ENCODE measurements at places on chromosomes 6 and 20. TPM values are rescaled to one million over a fixed set of nuclear protein-coding genes. Genes with fewer than 3 reads are reported as not detected.

DNA sequence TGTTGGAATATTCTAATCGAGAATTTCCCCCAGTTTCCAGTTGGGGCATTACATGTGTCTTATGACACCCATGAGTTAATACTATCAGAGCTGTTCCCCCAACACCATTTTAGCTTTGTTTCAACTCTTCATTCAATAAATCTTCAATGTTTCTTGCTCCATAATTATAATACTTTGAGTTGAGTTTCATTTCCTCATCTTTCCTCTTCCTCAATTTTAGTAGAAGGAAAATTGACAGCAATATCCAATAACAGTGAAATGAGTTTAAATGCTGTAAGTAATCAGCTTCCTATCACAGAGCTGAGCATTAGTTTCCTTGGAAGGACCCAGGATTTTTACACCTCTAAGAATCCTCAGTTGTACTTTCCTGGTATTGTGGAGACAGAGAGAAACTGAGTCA is 1.0 kb upstream of the STMND1 start:
- DNase-seq = no peak
- peaks cover 10% of the 10 kb centered on the region for H3K4me1 ChIP-seq
- H3K36me3 ChIP-seq = no peaks in the 10 kb centered on the region
- H3K27ac ChIP-seq = no peak overlapping the region

DNA sequence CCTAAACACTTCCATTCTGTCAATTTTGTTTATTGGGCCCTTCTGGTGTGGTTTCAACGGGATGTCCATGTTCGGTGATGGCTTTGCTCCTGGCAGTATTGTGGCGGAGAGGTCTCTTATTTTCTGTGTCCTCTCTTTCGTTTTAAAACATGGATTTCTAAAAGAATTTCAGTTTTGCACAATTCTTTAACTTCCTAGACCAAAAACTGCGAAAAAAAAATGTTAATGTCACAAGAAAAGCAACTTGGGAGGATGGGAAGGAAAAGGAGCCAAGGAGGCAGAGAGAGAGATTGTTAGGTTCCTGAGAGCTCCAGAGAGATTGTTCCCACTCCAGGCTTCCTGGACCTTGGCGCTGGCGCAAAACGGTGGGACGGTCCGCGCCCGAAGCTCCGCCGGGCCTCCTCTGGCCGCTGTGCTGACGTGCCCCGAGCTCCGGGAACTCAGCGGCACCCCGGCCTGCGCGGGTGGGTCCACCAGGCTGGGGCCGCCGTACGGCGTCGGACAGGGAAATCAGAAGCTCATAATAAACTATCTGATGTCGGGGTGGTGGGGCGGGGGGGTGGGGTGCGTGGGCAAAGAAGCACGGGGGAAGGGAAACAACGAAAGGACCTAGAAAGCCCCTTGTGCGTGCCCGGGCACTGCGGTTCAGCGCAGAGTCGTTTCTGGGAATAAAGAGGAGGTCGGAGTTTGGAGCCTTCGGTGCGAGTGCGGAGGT is 951 bp upstream of the OLIG3 start:
- no peaks in the 10 kb centered on the region for H3K36me3 ChIP-seq
- no peak overlapping the region for H3K27ac ChIP-seq
- H3K27me3 ChIP-seq = peaks cover 91% of the 10 kb centered on the region
- H3K4me1 ChIP-seq = no peaks in the 10 kb centered on the region
- no peak for DNase-seq
- H3K4me3 ChIP-seq = no peak overlapping the region

DNA sequence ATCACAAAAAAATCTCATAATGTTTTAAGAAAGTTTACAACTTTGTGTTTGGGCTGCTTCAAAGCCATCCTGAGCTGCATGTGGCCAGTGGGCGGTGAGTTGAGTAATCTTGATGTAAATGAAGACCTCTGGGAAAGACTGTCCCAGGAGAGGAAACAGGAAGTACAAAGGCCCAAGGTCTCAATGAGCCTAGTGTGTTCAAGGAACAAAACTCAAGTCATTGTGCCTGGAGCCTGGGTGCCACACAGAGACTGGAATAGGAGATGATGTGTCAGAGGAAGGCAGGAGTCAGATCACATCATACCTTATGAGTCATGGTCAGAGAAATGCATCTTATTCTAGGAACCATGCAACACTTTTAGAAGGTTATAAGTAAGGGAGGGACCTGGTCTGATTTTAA is 51.5 kb downstream of the COL19A1 start:
- no peaks in the 10 kb centered on the region for H3K36me3 ChIP-seq
- peak overlapping the region; percentile 65 for H3K27ac ChIP-seq
- H3K4me1 ChIP-seq = peaks cover 8% of the 10 kb centered on the region
- DNase-seq = peak; percentile 41
- no peaks in the 10 kb centered on the region for H3K27me3 ChIP-seq

DNA sequence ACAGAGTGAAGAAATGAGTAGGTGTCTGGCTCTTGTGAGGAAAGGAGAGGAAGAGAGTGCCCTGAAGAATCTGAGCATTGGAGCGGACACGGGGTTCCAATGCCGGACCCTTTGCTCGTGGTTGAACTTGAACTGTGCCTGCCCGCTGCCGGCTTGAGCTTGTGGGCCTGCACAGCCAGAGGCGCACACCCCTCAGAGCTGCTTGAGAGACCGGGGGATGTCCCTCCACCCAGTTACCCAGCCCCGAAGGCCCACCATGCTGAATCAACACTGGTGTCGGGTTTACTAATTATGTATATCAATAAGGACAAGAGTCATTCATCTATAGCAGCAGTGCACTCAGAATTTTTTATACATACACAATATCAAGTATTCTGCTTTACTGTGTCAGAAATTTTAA is 218.3 kb upstream of the CST7 start:
- H3K4me1 ChIP-seq = no peaks in the 10 kb centered on the region
- no peak for DNase-seq
- H3K36me3 ChIP-seq = no peaks in the 10 kb centered on the region
- H3K4me3 ChIP-seq = no peak overlapping the region
- no peaks in the 10 kb centered on the region for H3K27me3 ChIP-seq

DNA sequence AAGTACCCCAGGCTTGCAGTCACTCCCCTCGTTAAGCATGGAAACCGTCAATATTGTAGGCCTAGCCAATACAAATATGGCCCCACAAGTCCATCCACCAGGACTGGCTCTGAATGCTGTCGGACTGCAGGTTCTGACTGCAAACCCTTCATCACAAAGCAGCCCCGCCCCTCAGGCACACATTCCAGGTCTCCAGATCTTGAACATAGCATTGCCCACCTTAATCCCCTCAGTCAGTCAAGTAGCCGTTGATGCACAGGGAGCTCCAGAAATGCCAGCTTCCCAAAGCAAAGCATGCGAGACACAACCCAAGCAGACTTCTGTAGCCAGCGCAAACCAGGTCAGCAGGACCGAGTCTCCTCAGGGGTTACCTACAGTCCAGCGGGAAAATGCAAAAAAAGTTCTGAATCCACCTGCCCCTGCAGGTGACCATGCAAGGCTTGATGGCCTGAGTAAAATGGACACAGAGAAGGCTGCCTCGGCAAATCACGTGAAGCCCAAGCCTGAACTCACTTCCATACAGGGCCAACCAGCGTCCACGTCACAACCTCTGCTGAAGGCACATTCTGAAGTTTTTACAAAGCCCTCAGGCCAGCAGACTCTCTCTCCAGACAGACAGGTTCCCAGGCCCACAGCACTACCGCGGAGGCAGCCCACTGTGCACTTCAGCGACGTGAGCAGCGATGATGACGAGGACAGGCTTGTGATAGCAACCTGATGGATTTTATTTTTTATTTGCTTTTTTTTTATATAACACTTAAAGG is 126.2 kb upstream of the EDN1 start:
- H3K27ac ChIP-seq = no peak overlapping the region
- no peak for DNase-seq
- peaks cover 10% of the 10 kb centered on the region for H3K36me3 ChIP-seq
- H3K4me3 ChIP-seq = no peak overlapping the region
- peaks cover 9% of the 10 kb centered on the region for H3K4me1 ChIP-seq
- H3K27me3 ChIP-seq = no peaks in the 10 kb centered on the region

DNA sequence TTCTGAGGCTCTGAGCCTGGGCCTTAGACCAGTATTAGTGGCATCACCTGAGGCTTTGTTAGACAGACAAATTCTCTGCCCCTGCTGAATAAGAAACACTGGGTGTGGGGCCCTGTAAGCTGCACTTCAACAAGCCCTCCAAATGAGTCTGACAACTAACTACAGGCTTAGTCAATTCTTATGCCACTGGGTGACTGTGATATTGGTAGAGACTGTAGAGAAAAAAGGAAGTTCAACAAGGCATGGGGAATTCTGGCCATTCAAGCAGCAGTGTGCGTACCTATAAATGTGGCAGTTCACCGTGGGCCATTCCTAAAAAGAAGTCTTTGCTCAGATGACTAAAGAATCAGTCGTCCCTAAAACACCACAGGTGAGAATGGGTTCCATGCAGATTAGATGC is 82.7 kb downstream of the MDN1 start:
- H3K27ac ChIP-seq = no peak overlapping the region
- H3K36me3 ChIP-seq = peaks cover 27% of the 10 kb centered on the region
- H3K4me3 ChIP-seq = no peak overlapping the region

- no peak overlapping the region for H3K27ac ChIP-seq
- no peaks in the 10 kb centered on the region for H3K27me3 ChIP-seq
- no peaks in the 10 kb centered on the region for H3K4me1 ChIP-seq
- no peak for DNase-seq
- no peaks in the 10 kb centered on the region for H3K36me3 ChIP-seq
Observed at GRCh38 chr20:52688345-52688744, 283.8 kb upstream of the TSHZ2 start.

DNA sequence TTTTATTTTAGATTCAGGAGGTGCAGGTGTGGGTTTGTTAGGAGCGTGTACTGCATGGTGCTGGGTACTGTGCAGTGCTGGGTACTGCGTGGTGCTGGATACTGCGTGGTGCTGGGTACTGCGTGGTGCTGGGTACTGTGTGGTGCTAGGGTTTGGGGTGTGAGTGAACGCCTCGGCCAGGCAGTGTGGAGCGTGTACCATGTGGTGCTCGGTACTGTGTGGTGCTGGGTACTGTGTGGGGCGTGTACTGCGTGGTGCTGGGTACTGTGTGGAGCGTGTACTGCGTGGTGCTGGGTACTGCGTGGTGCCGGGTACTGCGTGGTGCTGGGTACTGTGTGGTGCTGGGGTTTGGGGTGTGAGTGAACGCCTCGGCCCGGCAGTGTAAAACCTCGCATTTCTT is 62.9 kb downstream of the WDR27 start:
- H3K27me3 ChIP-seq = no peaks in the 10 kb centered on the region
- DNase-seq = no peak
- H3K4me1 ChIP-seq = no peaks in the 10 kb centered on the region
- H3K4me3 ChIP-seq = no peak overlapping the region
- no peak overlapping the region for H3K27ac ChIP-seq

GRCh38 chr6:93040375-93040774 is 379.0 kb downstream of the EPHA7 start:
- no peak overlapping the region for H3K4me3 ChIP-seq
- no peaks in the 10 kb centered on the region for H3K27me3 ChIP-seq
- peaks cover 6% of the 10 kb centered on the region for H3K4me1 ChIP-seq

DNA sequence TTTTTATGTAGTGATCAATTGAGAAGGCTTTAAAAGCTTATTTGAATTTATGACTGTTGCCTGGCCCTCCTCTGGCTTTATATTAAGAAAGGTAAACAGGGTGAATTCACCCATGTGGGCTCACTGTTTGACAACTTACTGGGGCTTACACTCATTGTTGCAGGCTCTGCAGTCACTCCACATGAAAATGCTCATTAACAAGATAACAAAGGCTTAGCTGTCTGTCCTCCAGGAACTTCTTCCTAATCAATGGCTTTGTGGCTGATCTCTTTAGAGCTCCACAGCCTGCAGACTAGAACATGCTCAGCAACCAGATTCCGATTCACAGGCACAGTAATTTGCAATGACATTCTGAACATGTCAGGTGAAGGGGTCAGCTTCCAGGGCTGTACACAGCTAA is 323.2 kb upstream of the MAN1A1 start:
- no peak overlapping the region for H3K27ac ChIP-seq

- H3K4me3 ChIP-seq = no peak overlapping the region
- no peaks in the 10 kb centered on the region for H3K36me3 ChIP-seq
- peak; percentile 61 for DNase-seq
- peak overlapping the region; percentile 21 for H3K27ac ChIP-seq
- H3K4me1 ChIP-seq = peaks cover 33% of the 10 kb centered on the region
Observed at GRCh38 chr20:48019496-48019895, 234.2 kb upstream of the SULF2 start.

- DNase-seq = no peak
- no peaks in the 10 kb centered on the region for H3K4me1 ChIP-seq
- H3K36me3 ChIP-seq = no peaks in the 10 kb centered on the region
- no peaks in the 10 kb centered on the region for H3K27me3 ChIP-seq
- H3K4me3 ChIP-seq = no peak overlapping the region
- H3K27ac ChIP-seq = no peak overlapping the region
Observed at GRCh38 chr6:1170794-1171193, 141.1 kb upstream of the FOXQ1 start.

ARFGEF3 gene
- total RNA-seq = 1.5 TPM

ZSCAN23 gene
- 4.8 TPM for total RNA-seq

PBX2 gene
- total RNA-seq = 80.7 TPM

CAPN11 gene
- total RNA-seq = not detected

TXLNB gene
- 0.58 TPM for total RNA-seq

SOBP gene
- total RNA-seq = 4.7 TPM
